Brain microvascular endothelial cell (primary cell): ENCODE measurements at places on chromosomes 6 and 20.

DNA sequence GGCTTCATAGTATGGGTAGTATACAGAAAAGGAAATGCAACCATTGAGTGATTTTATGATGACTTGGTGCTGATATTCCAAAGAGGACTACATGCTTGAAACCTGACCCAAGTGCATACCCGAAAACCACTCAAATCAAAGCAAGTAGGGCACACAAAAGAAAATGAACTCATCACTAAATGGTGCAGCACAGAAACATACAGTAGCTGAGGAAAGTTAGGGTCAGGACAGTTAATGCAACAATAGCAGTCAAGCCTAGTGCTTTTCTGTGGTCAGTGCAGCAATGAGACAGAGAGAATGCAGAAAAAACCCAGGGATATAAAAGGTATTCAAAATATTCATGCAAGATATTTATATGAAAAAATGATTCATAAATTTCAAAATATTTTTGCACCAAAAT, 711.1 kb downstream of the EPHA7 start:
- DNase-seq, result no peak

DNA sequence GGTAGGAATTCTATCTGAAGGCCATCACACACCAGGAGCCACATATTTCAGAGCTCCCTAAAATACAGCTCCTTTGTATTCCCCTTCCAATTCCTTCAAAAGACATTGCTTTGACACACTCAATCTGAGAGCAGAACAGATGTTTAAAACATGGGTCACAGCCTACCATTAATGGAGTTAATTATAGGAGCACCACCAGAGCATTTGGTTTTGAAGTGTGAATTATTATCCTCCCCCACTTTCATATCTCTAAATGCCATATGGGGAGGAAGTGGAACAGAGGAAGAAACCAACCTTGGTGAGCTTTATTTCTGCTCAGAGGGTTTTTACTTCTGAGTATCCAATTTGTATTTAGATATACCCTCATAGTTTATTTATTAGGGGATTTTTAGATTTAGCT, 50.7 kb upstream of the TNFRSF21 start:
- no peak for DNase-seq

GRCh38 chr20:10074513-10074912, 39.7 kb downstream of the ANKEF1 start:
- DNase-seq, result peak; percentile 86

DNA sequence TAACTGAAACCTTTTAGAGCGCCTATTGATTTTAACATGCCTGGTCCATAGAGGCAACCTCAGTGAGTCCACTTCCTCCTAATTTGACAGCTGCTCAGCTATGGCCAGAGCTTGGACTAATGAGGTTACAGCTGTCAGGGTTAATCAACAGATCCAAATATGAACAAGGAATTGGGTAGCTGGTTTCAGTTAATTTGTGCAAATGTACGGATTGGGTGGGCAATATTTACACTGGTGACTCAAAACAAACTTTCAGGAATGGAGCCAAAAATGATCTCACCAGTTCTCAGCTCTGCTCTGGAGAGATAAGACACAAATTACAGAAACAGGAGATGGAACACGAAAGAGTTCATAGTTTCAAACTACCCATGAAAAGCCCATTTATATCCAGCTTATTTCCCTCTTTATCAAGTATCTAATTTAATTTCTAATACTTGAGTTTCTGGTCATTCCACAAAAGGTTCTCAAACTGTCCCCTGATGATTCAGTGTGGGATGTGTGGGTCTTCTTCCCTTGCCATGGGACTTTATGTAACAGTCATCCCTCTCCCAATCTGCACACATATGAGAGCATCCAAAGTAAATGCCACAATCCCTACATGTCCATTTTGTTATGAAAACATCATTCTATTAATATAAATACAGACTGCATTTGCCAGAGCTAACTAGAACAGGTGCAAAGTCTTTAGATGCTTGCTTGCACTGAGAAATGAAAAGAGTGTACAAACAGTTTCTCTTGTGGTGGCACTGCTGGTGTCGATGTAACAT, 149.9 kb downstream of the RPS12 start:
- peak; percentile 57 for DNase-seq

DNA sequence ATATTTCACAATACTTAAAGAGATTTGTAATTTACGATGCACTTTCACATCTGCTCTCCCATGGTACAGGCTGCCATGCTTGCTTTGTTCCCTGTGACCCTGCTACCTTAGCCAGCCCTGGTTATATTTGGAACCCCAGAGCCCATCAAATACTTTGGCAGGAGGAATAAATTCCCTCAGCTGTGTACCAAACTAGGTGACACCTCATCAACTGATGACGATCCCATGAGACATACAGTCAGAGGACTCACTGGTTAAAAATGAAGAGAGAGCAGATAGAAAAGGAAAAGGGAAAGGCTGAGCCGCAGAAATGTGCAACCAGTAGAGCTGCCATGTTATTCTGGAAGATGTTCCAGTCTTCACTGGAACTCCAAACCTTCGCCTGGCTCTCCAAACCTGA, 120.0 kb downstream of the SIM1 start:
- DNase-seq, result peak; percentile 73

- DNase-seq, result no peak
Measured at GRCh38 chr20:50762045-50762422, 30.7 kb downstream of the PARD6B start.

DNA sequence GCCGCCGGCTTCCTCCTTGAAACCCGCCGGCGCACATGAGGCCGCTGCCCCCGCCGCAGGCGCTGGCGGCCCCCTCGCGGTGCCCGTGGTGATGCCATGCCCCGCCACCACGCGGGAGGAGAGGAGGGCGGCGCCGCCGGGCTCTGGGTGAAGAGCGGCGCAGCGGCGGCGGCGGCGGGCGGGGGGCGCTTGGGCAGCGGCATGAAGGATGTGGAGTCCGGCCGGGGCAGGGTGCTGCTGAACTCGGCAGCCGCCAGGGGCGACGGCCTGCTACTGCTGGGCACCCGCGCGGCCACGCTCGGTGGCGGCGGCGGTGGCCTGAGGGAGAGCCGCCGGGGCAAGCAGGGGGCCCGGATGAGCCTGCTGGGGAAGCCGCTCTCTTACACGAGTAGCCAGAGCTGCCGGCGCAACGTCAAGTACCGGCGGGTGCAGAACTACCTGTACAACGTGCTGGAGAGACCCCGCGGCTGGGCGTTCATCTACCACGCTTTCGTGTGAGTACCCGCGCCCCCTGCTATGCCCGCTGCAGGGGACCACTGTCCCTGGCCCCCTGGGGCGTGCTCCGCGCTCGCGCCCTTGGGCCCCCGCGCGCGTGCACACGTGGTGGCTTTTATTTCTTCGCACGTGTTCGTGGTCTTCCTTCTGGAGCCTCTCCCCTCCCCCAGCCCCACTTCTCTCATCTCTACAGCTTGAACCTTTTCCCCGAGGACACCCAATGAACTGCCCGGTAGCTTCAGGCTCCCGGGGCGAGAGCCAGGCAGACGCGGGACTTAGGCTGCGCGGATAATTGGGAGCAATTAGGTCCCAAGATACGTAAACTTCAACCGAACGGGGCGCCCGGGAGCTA, 453 bp downstream of the KCNQ5 start:
- DNase-seq, result no peak

DNA sequence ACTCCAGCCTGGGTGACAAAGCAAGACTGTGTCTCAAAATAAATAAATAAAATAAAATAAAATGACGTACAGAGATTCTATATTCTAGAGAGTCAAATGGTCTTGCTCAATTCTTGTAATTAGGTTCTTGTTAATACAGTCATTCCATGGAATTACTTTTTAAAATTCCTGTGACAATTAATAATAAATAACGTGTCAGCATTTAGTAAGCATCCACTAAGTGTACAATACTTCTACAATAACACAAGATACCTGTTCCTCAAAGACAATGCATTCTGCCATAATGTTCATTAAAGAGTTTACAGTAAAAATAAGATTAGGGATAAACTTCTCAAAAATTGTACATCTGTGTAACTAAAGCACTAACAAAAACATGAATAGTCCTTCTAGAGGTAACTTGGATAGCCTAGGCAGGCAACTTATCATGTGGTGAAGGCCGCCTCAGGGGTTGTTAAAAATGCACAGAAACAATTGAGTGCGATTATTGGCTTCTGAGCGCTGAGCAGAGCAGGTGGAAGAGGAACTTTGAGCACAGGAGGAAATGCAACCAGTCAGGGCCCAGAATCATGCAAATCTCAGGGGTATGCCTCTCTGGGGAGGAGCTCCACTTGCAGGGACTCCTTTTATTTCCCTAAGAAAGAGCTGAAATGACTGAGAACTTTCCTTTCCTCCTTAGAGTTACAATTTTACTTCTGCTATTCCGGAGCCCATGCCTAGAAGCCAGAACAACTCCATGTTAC, 37.1 kb downstream of the QRSL1 start:
- no peak for DNase-seq

DNA sequence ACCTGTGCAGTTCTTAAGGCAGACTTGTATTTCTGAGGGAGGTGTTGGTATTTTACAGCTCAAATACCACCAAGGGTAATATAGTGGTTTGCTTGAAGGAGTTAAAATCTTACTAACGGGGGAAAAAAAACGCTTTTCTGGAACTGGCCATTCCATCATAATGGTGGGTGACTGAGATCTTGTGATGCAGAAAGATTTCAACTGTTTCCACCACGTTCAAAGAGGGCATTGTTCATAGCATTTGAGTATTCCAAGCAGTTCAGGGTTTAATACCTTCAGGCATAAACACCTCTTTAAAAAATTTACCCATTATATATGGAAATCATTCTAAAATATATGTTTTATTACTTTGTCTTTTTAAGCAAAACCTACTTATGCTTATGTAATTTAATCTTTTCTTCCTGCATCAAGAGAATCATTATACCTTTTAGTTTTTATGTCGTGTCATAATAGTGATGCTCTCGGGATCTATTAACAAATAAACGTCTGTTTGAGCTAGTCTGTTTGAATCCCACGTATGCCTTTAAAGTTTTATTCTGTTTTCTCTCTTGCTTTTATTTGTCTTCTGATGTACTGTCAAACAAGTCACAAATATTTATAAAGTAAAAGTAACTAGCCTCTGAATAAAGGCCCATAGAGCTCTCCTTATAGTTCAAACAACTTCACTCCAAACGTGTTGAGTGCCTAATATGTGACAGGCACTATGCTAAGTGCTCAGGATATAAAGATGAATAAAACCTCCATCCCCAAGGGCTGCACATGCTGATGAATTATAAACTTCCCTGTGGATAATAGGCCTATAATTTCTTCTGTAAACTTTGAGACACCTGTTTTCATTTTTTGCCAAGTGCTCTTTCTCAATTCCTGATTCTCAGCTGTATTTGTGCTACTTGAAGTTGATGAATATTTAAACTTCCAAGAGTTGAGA, 298.8 kb upstream of the FERMT1 start:
- DNase-seq, result no peak

- no peak for DNase-seq
Measured at GRCh38 chr6:45886776-45887175, 128.9 kb downstream of the CLIC5 start.

DNA sequence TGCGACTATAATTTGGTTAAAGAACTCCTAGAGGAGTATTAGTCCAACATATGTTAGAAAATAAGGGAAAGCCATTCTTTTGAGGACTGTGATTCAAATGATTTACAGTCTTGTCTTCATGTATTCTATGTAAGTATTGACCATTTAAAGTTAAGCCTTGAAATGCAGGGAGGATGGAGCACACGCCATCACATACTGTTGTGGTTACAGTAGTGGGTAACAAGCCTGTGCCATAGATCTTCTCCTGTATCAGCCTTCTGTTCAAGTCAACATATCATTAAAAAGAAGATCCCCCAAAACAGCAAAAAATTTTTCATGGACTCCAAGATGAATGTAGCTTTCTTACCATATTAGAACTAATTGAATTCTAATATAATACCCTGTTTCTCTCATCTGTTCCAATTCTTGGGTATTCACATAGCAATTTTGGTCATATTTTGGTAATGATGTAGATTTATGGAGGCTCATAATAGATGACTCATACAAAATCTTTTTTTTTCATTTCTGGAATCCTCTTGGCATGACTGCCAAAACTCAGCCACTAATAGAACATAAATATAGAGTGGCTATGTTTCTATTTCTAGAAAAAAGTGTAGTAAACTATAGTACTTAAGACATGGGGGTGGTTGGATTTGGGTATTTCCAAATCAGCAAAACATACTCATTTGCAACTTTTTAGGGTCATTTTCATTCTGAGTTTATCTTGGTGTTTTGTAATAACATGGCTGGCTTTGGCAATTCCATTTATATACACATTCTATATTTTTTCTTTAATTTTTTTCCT, 413.5 kb downstream of the BCKDHB start:
- DNase-seq, result no peak

DNA sequence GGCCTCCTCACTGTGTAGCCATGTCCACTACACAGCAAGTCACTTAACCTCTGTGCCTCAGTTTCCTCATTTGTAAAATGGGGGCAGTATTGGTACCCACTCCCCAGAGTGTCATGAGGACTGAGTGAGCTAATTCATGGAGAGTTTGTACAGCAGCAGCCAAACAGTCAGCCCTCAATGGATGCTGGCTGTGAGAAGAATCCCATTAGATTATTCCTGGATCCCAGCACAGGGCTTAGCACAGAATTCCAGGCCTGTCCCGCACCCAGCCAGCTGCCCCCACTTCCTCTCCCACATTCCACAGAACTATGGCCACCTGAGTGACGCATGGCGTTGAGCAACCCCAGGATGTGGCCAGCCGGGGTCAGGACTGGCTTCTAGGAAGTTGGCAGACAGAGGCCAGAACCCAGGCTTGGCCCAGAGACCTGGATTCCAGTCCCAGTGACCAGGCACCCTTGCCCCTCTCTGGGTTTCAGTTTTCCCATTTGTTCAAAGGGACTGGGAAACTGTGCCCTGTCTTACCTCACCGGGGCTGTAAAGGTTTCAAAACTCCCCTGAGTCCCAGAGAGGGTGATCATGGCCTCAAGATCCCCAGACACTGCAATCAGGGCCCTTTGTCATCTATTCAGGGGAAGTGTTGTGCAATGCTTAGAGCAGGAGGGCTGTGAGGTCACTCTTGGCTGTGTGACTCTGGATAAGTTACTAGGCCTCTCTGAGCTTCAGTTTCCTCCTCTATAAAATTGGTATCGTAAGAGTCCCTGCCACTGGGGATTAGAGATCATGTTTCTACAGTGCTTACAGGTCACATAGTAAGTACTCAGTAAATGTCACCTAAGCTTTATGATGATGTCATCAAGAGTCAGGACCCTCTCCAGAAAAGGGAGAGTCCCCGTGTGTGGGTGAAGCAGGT, 3.0 kb upstream of the TGM2 start:
- DNase-seq, result peak; percentile 66

- no peak for DNase-seq
Measured at GRCh38 chr20:34995192-34995591, 39.5 kb downstream of the MYH7B start.

DNA sequence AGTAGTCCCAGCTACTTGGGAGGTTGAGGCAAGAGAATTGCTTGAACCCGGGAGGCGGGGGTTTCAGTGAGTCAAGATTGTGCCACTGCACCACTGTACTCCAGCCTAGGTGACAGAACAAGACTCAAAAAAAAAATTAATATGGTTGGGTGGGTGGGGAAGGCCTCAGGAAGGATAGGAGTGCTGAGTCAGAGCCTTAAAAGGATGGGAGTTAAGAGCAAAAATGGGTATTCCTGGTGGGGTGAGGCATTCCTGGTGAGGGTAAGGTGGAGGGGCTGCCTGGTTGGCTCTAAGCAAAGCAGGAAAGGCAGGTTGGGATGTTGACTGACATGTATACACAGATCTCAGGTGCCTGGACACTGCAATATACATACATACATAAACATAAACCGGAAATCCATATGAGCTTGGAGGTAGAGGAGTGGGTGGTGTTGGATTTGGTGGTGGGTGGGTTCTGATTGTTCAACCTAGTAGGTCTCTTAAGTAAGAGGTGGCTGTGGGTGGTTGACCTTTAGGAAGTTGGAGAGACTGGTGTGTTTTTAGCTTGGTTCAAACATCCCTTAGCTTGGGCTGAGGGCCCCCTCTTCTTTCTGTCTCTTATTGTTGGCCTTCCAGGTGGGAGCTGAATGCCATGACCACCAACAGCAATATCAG, 1.2 kb upstream of the RRP36 start:
- DNase-seq, result no peak
